Activated naive CD4-positive, alpha-beta T cell treated with anti-CD3 and anti-CD28 coated beads, Interleukin-2, amount 50 U/mL, for 72 hours (primary cell): ENCODE measurements at places on chromosomes 12 and 14. TPM values are rescaled to one million over a fixed set of nuclear protein-coding genes. Genes with fewer than 3 reads are reported as not detected.

The DTX3 gene
- 33.5 TPM for total RNA-seq

DNA sequence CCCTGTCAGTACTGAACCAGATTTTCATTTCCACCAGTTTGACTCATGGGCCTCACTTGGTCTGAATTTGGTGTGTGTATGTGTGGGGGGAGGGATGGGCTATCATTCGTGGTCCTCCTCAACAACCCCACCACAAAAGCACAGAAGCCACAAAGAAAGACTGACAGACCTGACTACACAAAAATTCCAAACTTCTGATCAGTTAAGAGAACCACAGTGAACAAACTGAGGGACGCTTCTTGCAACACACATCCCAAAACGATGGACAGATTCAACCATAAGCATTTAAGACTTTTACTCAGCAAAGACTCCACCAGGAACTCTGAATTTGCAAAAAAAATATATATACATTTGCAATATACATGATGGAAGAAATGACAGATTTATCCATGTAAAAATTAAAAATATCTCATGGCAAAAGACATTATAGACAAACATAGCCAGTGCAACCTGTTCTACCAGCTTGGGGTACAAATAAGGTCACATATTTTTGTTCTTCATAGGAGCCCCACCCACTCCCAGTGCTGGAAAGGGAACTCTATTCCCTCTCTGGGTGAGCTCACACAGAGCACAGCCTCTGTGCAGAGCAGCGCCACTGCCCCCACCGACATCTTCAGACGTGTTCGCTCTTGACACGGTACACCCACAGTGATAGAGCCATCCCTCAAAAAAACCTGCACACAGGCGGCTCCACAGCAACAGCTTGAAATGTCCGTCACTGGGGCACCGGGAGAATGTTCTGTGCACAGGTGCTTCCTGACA, 49.7 kb downstream of the JAG2 start:
- no peak for DNase-seq

The RPS6KL1 gene
- 4.8 TPM for total RNA-seq

DNA sequence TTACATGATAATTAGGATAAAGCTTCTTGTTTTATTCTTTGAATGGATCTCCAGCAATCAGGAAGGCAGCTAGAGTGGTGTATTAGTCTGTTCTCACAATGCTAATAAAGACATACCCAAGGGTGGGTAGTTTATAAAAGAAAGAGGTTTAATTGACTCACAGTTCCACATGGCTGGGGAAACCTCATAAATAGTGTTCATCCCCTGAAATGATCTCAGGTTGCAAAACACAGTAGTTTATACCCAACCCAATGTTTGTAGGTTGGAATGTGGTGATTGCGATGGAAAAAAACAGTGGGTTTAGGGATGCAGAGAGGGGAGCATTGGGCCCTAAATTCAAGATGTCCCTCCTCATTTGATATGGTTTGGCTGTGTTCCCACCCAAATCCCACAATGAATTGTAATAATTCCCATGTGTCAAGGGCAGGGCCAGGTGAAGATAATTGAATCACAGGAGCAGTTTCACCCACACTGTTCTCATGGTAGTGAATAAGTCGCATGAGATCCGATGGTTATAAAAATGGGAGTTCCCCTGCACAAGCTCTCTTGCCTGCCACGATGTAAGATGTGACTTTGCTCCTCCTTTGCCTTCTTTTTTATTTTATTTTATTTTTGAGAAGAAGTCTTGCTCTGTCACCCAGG, 11.5 kb downstream of the MUCL1 start:
- no peak for DNase-seq

GRCh38 chr12:96872961-96873360, 34.1 kb upstream of the NEDD1 start:
- no peak for DNase-seq

The CARMIL3 gene
- total RNA-seq = 6.7 TPM

The LAG3 gene
- total RNA-seq = 71.3 TPM

GRCh38 chr12:107094183-107094448, 767 bp upstream of the CRY1 start:
- no peak for DNase-seq

GRCh38 chr12:65728455-65728847, 95.8 kb upstream of the HMGA2 start:
- no peak for DNase-seq

The GLT1D1 gene
- total RNA-seq = 0.60 TPM

GRCh38 chr12:65296508-65297265, 18.2 kb downstream of the MSRB3 start:
- no peak for DNase-seq

The KCNA5 gene
- total RNA-seq = not detected

DNA sequence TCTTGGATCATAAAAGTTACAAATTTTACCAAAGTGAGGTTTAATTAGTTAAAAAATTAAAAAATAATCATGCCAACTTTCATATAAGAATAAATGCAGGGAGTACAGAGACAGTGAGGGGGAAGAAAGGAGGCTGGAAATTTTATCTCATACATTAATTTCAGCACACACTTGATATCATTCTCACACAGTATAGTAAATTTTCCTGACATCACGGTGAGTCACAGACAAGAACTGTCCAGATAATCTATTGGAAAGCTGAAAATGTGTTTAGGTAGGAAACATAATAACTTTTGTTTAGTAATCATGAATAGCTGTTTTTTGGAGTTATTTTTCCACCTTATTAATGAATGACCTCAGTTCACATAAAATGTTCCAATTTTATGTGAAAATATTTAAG, 1204.8 kb downstream of the GALC start:
- no peak for DNase-seq

- no peak for DNase-seq
These were observed 50.5 kb upstream of the PNMA1 start for GRCh38 chr14:73764406-73765280.

- DNase-seq = no peak
These were observed 19.8 kb downstream of the OR5AU1 start for GRCh38 chr14:21136024-21136423.

- DNase-seq = no peak
These were observed 128.9 kb downstream of the NUBPL start for GRCh38 chr14:31690056-31690455.

GRCh38 chr12:101044512-101045059, 165.5 kb downstream of the SLC5A8 start:
- no peak for DNase-seq
